Activated CD8-positive, alpha-beta memory T cell treated with anti-CD3 and anti-CD28 coated beads for 4 hours (primary cell): ENCODE measurements at places on chromosomes 6 and 20.

DNA sequence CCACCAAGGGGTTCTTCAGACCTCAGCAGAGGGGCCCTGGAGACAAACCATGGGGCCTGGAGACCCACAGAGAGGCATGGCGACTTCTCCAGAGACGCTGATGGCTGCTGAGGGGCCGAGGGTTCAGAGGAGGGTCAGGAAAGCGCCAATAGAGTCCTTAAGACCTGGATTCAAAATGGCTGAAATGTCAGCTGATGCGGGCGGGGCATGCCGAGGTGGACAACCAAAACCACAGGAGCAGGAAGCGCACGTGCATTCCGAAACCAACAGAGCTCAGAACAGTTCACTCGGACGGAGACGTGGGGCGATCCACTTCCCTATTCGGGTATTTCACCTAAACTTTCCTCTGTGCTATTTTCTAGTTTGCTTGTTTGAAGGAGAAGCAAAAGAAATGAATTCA lies 99.9 kb upstream of the RIN2 start:
- no peak for DNase-seq

DNA sequence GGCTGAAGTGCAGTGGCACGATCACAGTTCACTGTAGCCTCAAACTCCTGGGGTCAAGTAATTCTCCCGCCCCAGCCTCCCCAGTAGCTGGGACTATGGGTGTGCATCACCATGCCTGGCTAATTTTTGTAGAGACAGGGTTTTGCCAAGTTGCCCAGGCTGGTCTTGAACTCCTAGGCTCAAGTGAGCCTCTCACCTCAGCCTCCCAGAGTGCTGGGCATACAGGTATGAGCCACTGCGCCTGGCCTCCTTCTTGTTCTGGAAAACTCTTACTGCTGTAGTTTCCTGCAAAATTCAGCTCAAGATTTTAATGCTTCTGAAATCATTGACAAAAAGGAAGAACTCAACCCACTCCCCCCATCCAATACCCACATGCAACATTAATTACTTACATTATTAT lies 21.9 kb upstream of the KCNG1 start:
- DNase-seq: no peak

- no peak for DNase-seq
Measured at GRCh38 chr20:24491041-24491756, 21.8 kb downstream of the SYNDIG1 start.

DNA sequence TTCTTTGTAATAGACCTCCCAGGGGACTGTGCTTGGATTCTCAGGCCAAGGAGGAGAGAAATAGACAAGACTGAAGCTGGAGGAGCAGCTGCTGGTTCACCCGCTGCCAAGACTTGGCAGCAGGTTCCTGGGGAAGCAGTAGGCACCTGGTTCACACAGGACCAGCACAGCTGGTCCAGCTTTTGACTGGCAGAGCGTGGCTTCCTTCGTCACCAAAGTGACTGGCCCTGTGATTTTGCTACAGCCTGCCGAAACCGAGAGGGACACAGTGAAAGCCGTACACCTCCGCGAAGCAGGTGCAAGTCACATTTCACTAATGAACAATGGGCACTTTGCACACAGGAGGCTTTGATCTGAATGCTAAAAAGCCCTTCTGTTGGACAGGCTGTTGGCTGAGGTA lies 199.0 kb downstream of the RNF144B start:
- no peak for DNase-seq

GRCh38 chr6:157711060-157711459 lies 112.0 kb upstream of the SNX9 start:
- no peak for DNase-seq

DNA sequence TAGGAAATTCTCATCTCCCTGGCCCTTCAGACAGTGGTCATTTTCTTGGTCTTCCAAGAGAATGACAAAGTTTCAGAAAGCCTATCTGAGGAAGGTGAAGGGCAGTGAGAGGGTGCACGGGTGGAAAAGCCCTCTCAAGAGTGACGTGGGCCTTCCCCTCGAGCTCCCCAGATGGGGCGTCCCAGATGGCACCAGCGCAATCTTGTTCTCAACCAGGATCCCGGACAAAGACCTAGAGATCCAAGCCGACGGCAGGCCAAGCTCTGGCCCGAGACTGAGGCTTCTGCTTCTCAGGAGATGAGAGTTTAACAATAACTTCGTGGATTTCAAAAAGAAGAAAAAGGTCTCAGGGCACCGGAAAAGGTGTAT lies 797 bp upstream of the ZNF133 start:
- no peak for DNase-seq

- DNase-seq: no peak
Measured at GRCh38 chr20:22794200-22794599, 209.8 kb upstream of the FOXA2 start.

GRCh38 chr6:39102821-39103136 lies 12.2 kb downstream of the SAYSD1 start:
- DNase-seq: no peak

- no peak for DNase-seq
Measured at GRCh38 chr6:19535351-19535750, 301.8 kb upstream of the ID4 start.

DNA sequence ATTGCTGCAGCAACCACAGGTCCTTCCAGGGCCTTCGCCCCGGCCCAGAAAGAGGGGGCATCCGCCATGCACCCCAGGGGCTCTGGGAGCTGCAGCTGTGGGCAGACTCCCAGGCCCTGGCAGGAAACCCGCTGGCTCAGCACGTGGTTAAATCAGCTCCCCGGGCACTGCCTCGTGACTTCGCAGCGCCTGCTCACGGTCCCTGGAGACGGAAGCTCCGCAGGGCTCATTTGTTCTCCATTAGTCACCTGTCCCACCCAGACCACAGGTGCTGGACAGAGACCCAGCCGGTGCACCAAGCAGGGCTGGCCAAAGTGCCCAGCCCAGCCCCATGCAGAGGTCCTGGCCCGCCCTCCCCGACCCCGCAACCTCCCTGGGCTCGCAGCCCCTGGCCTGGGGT lies 14.7 kb downstream of the KCNQ2 start:
- no peak for DNase-seq

DNA sequence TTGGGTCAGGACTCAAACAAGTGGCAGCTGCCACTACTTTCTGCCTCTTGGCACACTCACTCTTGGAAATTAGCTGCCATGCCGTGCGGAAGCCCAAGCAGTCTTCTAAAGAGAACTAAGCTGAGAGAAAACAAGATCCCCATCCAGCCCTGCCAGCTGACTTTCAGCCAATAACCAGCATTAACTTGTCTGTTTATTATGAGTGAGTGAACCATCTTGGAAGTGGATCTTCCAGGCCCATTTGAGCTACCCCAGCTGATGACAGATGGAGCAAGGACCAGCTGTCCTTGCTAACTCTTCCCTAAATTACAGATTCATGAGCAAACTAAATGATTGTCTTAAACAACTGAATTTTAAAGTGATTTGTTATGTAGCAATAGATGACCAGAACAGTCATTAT lies 73.9 kb upstream of the RBM24 start:
- no peak for DNase-seq

- no peak for DNase-seq
Measured at GRCh38 chr6:85360794-85361642, 88.9 kb upstream of the NT5E start.

DNA sequence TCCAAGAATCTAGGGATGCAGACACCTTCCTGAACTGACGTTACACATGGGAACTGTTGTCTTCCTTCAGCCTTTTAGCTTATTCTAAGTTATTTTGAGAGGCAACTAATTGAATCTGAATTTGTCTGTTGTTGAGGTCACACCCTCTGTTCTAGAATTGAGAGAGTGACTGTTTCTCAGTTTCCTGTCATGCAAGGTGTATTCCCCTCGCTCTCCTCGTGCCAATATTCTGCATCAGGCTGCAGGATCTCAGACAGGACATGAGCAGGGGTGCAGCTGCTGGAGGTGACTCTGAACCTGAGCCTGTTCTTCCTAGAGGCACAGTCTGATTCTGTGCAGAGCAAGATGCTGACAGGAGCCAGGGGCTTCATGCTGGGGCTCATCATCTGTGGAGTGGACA lies 52.5 kb downstream of the HLA-DPB1 start:
- no peak for DNase-seq

GRCh38 chr6:84449220-84449619 lies 221.8 kb upstream of the CEP162 start:
- no peak for DNase-seq

- DNase-seq: no peak
Measured at GRCh38 chr6:145948328-145948727, 15.8 kb downstream of the SHPRH start.

- no peak for DNase-seq
Measured at GRCh38 chr20:38514185-38514584, 41.5 kb downstream of the RALGAPB start.

GRCh38 chr20:50559856-50560638 lies 49.9 kb downstream of the PTPN1 start:
- DNase-seq: no peak

GRCh38 chr20:41998539-41999341 lies 380.6 kb upstream of the CHD6 start:
- no peak for DNase-seq

- DNase-seq: no peak
Measured at GRCh38 chr20:30168800-30169138, 1088.7 kb upstream of the DEFB115 start.

DNA sequence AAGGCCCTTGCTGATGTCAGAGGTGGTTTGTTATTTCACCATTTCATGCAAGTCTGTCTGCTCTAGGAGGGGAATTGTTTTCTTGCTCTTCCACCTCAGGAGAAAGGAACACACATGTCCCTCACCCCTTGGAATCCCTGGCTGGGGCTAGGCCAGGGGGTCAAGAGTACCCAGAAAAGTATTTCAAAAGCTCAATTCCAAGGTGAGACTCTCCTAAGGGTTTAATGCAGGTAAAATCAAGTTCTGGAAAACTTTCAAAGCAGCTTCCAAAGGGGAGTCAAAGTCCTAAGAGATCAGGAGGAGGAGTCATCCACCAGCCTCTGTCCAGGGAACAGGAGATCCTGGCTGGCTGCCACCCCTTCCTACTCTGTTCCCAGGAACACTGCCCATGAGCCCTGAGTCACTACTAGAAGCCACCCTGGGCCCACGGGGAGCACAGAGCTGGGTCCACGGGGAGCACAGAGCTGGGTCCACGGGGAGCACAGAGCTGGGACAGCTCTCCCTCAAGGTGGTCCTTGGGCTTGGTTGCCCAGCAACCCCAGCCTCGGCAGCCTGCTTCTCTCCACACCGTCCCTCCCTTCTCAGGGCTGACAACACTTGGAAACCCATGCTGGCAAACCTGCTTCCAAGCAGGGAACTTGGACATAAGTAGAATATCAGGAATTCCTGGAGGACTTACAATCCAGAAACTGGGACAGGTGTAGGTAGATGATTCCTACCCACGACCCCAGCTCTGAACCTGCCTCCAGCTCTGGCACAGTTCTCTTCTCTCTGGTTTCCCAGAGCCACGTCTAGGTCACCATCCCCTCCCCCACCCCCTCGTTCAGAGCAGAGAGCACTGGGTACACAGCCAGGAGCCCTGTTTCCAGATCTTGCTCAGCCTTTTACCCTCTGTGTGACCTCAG lies 35.3 kb upstream of the CDKN1A start:
- DNase-seq: no peak

DNA sequence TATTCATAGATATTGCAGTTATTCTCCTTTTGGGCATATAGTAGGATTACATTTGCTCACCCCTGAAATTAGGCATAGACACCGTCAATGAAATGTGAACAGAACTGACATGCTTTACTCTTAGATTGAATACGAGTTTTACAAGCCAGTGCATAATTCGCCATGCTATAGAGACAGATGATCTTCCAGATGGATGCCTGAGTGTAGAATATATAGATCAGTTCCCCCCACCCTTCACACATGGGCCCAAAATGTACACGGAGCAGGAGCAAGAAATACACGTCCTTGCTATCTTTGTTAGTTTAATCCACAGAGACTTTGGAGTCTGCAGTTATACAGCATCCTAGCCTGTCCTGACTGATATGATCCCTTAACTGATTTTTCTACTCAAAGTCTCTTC lies 47.4 kb downstream of the LAMA2 start:
- no peak for DNase-seq

DNA sequence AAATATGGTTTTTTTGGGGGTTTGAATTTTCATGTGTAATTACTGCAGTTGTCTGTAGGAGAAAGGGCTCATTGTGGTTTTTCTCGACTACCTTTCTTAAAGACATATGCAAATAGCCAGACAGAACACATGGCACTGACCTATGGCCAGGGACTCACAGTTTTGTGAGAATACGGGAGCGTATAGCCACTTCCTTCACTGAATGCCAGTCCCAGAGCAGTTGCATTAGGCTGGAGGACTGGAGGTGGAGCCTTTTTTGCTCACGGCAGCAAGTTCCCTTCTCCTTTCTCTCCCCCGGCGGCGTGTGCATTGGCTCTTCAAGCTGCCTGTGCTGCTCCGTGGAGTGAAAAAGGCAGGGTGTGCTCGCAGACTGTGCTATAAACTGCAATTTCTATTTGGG lies 114.9 kb downstream of the AKAP7 start:
- no peak for DNase-seq

DNA sequence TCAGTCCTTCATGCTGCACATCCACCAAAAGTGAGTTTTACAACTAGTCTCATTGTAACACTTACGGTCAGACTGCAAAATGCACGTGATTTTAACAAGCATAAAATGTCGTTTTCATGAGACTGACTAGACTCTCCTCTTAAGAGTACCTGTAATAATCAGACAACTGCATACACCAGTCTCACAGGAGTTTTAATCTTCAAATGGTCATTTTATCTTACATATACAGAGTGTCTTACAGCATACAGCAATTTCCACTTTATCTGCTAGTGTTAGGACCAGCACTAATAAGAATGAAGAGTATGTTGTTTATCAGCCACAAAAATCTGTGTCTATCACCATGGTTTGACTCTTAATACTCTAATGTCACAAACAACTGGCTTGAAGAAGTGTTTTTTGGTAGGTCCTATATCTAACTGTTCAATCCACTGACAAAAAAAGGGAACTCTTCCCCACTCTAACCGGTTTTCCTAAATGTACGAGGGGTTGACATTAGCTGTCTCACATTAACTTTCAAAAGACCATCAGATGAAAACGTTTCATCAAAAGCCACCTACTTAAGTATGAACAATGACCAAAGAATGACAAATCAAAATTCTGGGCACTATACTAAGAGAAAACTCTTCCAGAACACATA lies 1.5 kb upstream of the ASF1A start:
- no peak for DNase-seq

DNA sequence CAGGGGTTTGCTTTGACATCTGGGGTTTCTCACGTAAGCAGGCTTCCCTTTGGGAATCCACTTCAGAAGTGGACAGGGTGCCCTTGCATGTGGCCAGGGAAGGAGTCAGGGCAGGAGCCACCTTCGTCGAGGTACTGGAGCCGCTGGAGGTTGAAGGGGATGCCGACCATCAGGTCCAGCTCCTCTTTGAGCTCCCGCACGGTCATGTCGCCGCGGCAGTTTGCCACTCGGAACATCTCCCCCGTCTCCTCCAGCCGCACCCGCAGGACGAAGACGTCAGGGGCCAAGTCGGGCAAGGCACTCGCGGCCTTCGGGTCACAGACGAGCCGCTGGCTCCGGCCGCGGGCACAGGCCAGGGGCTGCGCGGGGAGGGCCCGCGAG lies 360 bp downstream of the ANKRD60 start:
- no peak for DNase-seq
